ENCODE measurements at places on chromosomes 6 and 20. TPM values are rescaled to one million over a fixed set of nuclear protein-coding genes. Genes with fewer than 3 reads are reported as not detected.

The ARFGEF3 gene
- 7.0 TPM for total RNA-seq

GRCh38 chr6:1670711-1671462 is 61.2 kb downstream of the FOXC1 start:
- no peaks in the 10 kb centered on the region for H3K4me1 ChIP-seq
- no peak overlapping the region for H3K4me3 ChIP-seq
- DNase-seq: no peak
- no peaks in the 10 kb centered on the region for H3K27me3 ChIP-seq

- no peak overlapping the region for H3K4me3 ChIP-seq
- H3K27ac ChIP-seq: no peak overlapping the region
- no peak for DNase-seq
- H3K4me1 ChIP-seq: peaks cover 27% of the 10 kb centered on the region
Observed at GRCh38 chr6:41093729-41094128, 21.0 kb downstream of the NFYA start.

- H3K4me1 ChIP-seq: peaks cover 15% of the 10 kb centered on the region
- H3K36me3 ChIP-seq: no peaks in the 10 kb centered on the region
- no peaks in the 10 kb centered on the region for H3K27me3 ChIP-seq
Observed at GRCh38 chr6:5132731-5133130, 47.6 kb downstream of the PPP1R3G start.
